Stimulated activated CD4-positive, alpha-beta T cell treated with anti-CD3 and anti-CD28 coated beads, Interleukin-1b, Interleukin-23, amount 100 ng/mL, for 48 hours (primary cell): ENCODE measurements at places on chromosomes 5 and 9.
A peak's percentile ranks its signal among the peaks of the same experiment; 100 is the strongest.

DNA sequence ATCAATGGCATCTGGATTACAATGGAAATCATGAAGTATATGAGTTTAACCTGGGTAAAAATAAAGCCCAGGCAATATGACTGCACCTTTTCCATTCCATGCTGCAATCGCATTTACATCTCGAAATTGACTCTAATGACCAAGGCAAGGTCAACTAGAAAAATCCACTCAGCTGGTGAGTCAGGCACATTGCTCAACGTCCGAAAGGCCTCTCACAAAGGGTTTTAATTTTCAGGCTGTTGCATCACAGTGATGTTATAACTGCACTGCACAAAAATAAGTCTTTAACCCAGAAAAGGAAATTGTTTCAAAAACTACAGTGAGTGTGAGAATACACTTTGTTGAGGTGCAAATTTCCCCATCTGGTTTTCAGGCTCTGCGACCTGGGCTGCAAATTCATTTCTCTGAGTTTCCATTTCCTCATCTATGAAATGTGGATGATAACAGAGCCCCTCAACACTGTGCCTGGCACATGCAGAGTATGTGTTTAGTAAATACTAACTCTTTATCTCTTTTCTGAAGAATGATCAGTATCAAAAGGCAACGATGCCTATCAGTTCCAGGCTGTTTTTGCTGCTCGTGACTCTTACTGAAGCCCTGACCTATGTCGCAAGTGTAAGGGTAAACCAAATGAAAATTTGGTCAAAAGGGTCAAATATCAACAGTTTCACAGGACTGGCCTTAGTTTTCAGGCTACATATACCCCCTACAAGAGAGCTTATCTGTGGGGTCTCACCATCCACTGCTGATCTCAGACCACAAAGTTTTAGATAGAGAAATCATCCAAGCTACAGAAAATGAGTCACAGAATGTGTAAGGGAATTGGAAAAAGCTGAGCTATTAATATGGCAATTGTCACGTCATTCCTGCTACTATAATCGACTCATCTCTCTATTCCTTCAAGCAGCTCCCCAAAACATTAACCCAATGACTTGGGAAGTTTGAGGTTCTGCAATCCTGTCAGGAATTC is 4.1 kb downstream of the NFIL3 start:
- DNase-seq = peak; percentile 73

GRCh38 chr5:168661593-168662485 is 82.7 kb upstream of the PANK3 start:
- no peak for DNase-seq

GRCh38 chr9:107737987-107738743 is 248.6 kb upstream of the KLF4 start:
- no peak for DNase-seq

GRCh38 chr5:72440207-72440638 is 67.0 kb downstream of the ZNF366 start:
- DNase-seq = no peak

- DNase-seq = no peak
These were observed 226.4 kb downstream of the GNA14 start for GRCh38 chr9:77421506-77422265.

DNA sequence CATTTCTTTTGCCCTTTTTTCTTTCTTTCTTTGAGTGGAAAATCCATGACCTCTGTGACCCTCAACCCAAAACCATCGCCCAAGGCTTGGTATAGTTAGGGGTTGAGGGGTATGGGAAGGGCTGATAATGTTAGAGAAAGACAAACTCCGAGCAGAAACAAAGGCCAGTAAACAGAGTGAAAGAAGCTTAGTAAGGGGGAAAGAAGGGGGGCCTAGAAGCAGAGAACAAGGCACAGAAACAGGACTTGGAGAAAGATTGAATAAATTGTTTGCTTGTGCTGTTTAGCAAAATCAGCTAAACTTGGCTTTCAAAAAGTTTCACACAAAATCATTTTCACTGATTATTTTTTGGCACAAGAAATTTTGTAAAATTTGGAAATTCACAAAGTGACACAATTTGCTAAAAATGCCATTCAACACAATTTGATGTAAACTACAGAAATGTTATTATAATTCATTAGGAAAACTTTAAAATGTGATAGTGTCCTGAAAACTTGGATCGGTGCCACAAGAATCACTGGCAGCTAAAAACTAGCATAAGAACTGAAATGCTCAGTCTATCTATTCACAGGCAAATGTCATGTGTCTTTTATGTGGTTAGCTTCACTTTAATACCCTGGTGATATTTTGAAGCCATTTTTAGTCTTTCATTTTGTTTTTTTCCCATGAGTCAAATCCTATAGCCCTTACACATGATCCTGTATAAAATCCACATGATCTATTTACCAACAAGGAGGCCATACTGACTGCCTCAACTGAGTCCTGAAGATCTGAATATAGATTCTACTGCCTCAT is 276.4 kb downstream of the NR2F1-AS1 start:
- DNase-seq = no peak

GRCh38 chr5:174251305-174252000 is 205.9 kb downstream of the NSG2 start:
- no peak for DNase-seq

DNA sequence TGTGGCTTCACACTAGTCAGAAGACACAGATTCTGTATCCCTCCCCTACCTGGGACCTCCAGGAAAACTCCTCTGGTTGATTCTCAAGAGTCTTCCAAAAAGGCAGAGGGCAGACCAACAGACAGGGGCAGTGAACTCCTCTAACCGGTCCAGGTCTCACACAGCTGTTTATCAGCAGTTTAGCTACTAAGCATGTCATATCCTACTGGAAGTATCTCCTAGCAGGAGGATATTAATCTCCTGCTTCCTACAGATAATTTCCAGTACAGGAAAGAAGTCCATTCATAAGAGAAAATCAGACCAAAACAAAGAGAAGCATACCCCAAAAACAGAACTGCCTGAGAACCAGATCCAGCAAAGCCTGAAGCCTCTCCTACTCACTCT is 64.3 kb downstream of the DTWD2 start:
- no peak for DNase-seq

DNA sequence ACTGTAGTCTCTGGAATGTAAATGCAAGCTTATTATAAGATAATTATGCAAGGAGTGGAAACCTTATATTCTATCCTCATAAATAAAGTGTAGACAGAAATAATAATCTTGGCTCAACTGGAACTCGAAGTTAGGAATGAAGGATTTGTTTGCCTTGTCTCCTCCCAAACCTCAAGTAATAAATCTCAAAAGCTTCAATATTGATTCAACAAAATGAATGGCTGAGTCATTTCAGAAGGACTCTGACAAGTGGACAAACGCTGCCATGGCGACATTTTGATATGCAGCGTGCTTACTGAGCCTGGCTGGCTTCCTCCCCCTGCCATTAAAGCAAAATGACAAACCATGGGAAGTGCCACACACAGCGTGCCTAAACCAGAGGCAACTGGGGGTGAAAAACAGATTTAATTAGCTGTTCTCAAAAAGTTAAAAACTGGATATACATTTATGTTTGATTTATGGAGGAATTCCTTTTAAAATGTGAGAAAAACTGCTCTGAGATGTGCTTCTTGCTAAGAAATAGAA is 10.5 kb upstream of the ADGRV1 start:
- no peak for DNase-seq

- DNase-seq = peak; percentile 77
These were observed 137.6 kb downstream of the SUSD1 start for GRCh38 chr9:112037281-112038016.

DNA sequence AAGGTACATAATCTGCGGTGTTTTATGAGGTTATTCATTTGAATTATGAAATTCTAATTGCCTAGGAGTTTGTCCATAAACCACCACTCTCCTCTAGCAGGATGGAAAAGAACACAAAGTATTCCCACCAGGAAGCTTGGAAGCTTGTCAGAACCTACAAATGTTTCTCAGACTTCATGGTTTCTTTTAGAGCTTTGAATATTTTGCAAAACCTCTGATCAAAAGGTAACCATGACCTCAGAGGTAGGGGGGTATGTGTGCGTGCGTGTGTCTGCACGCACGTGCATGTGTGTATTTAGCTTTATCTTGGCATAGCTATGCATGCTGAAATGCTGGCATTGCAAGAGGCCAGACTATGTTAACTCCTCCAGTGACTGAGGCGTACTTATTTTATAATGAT is 847.0 kb downstream of the TLE1 start:
- no peak for DNase-seq

GRCh38 chr5:171261361-171261760 is 47.7 kb upstream of the TLX3 start:
- DNase-seq = no peak

DNA sequence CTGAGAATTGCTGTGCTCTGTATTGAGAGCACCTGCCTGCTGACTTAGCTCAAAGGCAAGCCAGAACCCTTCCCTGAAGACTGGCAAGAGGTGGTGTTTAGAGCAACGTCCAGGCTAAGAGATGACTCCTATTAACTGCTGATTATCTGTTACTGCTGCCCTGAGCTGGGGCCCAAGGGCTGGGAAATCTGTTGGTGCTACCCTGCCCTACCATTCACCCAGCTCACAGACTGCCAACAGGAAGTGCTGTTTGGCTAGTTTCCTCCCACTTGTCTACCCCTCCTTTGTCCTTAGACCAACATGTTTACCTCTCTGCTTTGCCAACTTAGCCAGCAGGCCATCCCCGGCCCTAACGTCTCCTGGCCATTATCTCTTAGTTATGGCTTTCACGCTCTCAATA is 6.9 kb downstream of the RAB24 start:
- no peak for DNase-seq

DNA sequence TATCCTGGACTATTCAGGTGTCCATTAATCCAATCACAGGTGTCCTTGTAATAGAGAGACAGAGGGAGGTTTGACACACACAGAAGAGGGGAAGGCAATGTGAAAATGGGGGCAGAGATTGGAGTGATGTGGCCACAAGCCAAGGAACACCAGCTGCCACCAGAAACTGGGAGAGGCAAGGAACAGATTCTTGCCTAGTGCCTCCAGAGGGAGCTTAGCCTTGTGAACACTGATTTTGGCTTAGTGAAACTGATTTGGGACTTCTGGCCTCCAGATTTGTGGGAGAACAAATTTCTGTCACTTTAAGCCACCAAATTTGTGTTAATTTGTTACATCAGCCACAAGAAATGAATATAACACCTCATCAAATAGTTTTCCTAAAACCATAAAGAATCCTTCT is 416.2 kb downstream of the ENC1 start:
- DNase-seq = no peak

DNA sequence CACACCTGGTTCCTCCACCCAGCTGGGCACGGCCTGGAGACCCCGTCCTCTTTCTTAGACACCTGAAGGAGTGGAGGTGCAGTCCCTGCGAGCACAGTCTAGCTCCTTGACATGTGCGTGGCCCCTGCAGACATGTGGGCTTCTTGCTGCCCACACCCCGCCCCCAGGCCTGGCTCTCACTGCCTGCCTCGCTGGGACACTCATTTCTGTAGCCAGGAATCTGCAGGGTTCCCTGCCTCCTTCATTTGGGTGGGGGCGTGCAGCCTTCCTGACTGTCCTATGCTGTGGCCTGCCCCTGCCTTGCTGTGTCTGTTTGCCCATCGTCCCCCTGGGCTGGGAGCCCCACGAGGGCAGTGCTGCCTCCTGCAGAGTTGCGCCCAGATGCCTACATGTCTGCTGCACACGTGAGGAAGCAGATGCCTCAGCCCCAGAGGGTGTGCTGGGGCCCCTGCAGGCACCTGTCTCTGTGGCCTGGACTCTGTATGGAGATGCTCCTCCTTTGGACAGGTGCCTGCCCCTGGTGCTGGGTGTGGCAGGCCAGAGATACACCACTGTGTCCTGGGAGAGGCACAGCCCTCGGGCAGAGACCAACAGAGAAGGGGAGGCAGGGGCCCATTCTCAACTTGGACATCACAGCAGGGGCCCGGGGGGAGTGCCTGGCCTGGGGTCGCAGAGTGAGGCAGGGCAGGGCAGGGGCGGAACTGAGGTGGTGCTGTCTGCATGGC is 22.6 kb downstream of the FLT4 start:
- DNase-seq = no peak

DNA sequence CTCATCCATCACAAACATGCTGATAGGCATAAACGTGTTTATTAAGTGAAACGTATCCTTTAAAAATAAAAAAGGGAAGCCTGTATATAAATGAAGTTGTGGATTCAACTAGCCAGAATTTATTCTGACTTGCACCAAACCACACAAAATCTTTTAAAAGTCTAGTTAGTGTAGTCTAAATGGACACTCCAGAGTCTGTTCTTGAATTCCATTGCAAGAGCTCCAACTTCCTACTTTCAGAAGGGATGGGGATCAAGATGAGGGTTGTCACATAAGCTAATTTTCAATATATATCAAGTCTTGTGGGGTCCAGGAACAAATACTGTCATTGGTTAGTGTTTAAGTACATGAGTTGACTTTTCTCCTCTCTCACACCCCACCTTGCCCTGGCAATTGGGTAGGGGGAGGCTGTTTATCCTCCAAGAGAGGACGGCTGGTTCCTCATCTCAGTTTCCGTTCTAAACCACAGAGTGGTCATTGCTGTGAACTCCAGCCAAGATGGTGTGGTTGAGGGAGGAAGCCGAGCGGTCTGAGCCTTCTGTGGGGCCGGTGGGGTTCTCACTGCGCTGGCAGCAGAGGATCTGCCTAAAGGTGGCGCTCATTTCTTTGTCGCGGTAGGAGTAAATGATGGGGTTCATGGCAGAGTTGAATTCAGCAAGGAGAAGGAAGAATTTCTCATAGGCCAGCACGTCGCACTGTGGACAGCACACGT is 163.2 kb downstream of the LPAR1 start:
- no peak for DNase-seq

- DNase-seq = no peak
These were observed 17.2 kb upstream of the GDA start for GRCh38 chr9:72132052-72132451.

DNA sequence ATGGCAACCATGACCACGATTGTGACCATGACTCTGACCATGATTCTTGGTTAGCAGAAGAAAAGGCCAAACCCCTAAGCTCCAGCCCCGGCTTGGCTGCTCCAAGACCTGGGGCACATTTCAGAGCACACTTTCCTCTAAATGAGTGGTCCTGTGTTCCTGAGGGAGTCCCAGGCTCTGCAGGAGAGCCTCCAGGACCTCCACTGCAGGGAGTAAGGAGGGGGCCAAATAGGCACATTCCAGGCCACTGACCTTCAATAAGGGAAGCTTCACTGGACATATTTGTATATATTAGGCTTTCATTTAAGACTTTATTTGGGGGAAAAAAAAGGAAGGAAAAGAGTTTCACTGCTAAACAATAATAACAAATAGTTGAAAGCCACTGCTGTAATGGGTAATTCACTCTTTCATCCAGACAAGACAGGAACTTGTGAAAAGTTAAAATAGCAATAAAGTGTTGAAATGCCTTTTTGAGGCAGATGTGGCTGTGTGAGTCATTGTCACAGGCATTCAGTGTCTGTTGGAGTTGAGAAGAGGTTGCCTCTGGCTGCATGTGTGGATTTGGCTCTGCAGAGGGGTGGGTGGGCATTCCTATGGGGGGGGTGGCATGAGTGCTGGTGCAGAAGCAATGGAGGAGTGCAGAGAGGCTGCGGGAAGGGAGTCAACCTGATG is 63.9 kb upstream of the TGFBR1 start:
- no peak for DNase-seq

- DNase-seq = no peak
These were observed 27.4 kb upstream of the CEP120 start for GRCh38 chr5:123450640-123451039.

GRCh38 chr5:76836181-76836580 is 13.6 kb upstream of the S100Z start:
- DNase-seq = no peak
